ENCODE measurements at places on chromosomes 6 and 20. TPM values are rescaled to one million over a fixed set of nuclear protein-coding genes. Genes with fewer than 3 reads are reported as not detected.

DNA sequence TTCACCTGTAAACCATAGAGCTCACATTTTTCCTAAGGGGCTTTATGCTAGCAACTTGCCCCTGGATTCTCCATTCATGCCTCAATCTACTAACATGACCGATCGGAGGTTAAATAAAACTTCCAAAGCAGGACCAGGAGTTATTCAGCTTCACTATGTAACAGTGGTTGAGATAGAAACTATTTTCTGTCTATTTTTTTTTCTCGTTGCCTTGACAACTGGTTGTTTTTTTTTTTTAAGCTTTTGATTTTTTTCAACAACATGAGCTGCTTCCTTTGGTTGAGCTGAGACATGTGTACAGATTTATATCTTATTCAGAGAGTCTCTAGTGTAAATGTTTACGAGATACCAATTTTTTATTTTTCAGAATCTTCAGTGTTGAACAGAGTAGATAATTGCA, 85.7 kb downstream of the SHLD1 start:
- no peak for DNase-seq

DNA sequence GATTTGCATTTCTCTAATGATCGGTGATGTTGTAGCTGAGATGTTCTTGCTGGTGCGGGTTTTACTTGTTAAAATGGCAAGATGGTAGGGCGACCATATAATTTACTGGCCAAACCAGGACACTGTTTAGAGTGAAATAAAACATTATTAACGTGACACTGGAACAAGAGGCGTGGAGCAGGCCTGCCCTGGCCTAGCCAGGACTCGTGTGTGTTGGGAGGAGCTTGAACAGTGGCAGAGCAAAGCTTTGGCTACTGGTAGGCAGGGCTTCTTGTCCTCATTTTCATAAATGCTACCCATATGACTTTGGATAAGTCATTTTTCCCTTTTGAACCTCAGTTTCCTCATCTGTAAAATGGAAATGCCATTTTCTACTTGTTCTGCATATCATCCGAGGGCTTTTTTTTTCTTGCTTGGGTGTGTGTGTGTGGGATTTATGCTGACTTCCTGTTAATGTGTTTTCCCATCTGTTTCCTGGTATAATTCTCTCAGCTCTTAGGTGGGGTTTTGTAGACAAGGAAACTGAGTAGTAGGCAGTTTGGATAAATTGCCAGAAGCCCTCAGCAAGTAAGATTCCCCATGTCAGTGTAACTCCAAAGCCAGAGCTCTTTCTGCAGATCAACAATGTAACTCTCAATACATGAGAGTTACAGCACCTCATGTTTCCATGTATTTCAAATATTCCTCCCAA, 81.7 kb downstream of the TOX2 start:
- DNase-seq = no peak

DNA sequence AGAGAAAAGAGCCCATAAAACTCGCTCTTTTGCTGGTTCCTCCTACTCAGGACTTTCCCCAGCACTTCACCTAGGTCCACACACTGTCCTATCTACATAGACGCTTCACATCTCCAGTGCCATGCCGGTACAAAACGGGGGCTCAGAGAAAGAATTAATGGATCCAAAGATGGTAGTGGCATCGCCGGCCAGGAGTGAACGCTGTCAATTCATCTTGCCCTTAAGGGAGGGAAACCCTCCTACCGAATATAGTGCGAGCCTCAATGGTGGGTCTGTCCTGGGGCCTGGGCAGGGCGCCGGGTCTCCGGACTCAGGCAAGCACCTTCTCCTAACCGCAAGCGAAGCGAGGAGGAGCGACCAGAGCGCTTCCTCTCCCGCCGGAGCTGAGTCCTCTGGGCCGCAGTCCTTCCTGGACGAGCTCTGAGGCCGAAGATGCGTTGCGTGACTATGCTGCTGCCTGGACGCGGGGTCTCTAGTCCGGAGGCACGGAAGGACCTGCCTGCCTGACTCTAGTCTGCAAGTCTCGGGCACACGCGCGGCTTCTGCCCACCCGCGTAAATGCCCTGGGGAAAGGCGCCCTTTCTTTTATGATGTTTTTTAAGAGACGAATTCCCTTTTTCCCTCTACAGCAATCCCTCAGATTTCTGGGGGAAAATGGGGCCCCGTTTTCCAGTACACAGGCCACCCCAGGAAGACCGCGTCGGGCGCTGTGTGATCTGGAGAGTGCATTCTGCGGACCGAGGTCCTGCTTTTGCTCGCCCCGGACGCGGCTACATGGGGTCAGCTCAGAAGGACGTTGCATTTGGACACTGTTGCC, 100.1 kb upstream of the PRDM1 start:
- DNase-seq = peak; percentile 22

DNA sequence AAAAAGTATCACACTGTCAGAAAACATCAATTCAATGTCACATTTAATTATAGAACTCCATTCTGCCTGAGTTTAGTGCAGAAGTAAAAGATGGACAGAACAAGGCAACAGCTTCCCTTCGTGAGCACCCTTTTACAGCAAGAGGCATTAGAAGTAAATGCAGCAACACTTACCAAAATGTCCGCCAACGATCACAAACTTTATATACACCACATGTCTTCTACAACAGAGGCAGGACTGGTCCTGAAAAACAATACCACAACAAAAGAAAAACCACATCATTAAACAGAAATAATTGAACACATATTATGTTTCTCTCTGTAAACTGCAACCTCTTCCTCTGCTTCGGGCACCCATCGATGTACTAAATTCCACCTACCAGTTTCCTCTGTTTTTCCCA, 92.9 kb downstream of the FYN start:
- DNase-seq = no peak

Gene RSPH9
- not detected for total RNA-seq

GRCh38 chr6:116059713-116060571, 749 bp downstream of the FRK start:
- no peak for DNase-seq

DNA sequence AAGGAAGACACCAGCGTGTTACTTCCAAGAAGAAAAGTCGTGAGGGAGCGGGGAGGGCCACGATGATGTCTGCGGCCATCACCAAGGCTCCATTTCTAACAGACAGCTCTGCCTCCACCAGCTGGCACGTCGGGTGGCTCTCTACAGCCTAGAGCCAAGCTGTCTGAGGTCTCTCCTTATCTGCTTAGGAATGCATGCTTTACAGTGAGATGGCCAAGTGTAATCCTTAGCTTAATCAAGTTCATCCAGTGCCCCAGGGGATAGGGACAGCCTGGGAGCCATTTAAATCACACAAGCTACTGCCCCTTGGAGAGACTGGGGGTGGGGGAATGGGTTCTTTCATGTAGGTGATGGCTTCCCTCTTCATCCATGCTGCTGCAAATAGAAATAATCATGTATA, 213.8 kb upstream of the CST7 start:
- no peak for DNase-seq

- no peak for DNase-seq
These were observed 5.5 kb upstream of the CD40 start for GRCh38 chr20:46112430-46113112.

Gene C20orf204
- total RNA-seq = 3.3 TPM

DNA sequence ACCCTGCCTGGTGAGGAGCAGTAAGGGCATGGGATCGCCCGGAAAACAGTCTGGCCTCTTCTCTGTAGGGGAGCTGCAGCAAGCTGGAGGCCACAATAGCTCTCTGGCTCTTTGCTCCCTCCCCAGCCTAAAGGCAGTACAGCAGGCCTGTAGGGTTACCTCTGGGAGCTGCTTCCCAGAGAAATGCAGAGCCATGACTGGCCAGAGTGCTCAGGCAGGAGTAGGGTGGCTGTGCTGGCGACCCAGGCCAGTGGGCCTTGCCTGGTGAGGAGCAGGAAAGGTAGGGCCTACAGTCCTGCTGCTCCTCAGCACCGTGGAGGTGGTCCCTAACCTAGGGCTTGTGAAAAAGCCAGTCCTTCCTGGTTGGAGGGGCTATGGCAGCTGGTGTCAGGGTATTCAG, 129.9 kb upstream of the CHD6 start:
- DNase-seq = no peak

DNA sequence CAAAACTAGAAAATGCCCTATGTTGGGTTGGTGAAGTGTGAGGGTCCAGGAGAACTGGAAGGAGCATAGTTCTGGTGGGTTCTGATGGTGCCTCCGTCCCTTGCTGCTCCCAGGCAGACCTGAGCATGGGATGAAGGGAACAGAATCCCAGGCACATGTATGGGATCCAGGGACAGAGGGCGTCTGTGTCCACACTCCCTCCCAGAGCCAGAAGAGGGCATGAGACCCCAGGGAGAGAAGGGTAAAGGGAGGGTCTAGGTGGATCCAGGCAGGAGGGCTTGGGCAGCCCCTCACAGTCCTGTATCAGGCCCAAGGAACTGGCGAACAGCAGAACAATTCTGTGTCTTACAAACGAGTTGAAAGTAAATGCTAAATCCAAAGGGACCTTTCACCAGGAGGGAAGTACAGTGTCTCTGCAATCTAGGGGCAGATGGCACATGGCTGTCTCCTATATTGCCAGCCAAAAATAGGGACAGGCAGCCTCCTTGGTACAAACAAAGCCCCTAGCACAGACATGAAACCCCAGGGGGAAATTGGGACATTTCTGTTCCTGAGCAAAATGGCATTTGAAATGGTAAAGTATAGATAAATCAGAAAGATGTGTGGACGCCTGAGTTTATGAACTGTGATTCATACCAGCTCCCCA, 2.5 kb upstream of the BPIFA1 start:
- DNase-seq = no peak

DNA sequence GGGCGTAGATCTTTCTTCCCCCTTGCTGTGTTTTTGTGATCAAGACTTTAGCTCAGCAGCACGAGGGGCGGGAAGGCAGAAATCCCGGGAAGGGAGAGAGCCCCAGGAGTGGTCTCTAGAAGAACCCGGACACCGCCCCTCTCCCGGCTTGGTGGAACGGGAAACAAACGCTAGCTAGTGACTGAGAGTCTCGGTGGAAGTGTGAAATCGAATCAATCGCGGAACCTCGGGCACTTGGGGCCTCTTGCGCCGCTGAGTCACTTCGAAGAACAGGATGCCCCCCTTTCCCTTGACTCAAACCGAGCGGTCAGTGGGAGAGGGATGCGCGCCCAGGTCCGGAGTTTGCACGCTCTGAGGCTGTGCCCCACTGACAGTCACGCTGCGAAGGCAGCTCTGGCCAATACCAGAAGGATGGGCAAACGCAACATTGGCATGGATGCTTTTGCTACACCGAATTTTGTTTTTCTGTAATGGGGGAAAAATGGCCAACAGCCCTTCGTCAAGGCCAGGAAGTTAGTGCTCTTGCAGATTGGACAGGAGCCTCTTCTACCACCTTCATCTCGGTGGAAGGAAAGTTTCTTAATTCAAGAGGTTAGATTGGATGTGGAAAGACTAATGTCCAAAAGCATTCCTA, 1.6 kb upstream of the OLIG3 start:
- no peak for DNase-seq

DNA sequence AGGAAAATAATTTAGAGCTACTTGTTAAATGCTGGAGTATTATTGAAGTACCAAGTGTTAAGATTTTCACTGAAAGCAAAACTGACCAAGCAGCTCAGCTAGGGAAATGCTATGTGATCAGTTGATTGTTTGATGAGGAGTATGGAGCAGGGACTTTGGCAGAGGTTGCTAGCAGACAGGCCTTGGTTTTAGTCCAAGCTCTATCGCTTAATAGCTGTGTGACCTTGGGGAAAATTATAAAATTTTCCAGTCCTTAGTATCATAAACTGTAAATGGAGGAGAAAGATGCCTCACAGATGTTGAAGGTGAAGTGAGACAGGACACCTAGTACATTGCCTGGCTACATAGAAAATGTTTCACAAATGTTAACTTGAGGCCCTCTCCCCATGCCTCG, 136.6 kb downstream of the MTHFD1L start:
- DNase-seq = no peak

Gene TRDN
- total RNA-seq = not detected

- DNase-seq = no peak
These were observed 190.9 kb downstream of the OTOR start for GRCh38 chr20:16939051-16939450.

GRCh38 chr6:119517428-119517827, 167.9 kb upstream of the MAN1A1 start:
- DNase-seq = no peak

DNA sequence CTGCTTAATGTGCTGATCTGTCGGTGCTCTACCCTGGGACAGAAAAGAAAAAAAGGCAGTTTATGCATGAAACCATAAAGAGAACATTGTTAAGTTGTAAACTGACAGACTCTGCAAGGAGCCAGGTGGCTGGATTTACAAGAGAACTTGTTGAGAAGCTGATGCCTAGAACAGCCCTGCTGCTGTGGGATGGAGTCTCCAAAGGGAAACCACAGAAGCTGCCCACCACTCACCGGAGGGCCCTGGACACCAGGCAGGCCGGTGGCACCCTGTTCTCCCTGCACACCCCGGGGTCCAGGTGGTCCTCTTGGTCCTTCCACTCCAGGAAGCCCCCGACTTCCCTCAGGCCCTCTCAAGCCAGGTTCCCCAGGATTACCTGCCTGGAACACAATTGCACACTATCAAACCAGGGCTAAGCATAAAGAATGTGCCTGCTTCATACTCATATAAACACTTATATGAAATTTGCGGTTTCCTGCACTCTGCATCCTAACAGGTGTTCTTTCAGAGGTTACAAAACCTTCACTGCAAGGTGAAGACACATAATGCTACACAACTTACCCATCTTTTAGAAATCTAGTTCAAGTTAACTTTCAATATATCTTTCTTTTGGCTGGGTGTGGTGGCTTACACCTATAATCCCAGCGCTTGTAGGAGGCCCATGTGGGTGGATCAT, 68.2 kb downstream of the COL9A1 start:
- DNase-seq = no peak

DNA sequence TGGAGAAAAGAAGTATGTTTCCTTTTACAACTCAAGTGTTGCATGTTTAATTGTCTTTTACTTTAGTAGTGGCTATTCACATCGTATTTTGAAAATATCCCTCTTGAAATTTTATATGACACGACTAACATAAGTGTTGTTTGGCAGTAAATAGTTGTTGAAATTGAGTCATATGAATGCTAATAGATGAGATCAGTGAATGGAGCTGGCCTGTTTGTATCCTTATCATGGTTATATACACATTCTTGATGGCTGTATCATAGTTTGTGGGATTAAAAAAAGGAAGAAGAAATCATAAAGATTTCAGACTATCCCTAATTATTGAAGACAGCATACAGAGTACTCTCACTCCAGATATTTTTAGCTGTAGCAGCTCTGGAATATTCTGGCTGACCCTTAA, 8.2 kb upstream of the RAE1 start:
- no peak for DNase-seq

Gene CAPN11
- 1.2 TPM for total RNA-seq

DNA sequence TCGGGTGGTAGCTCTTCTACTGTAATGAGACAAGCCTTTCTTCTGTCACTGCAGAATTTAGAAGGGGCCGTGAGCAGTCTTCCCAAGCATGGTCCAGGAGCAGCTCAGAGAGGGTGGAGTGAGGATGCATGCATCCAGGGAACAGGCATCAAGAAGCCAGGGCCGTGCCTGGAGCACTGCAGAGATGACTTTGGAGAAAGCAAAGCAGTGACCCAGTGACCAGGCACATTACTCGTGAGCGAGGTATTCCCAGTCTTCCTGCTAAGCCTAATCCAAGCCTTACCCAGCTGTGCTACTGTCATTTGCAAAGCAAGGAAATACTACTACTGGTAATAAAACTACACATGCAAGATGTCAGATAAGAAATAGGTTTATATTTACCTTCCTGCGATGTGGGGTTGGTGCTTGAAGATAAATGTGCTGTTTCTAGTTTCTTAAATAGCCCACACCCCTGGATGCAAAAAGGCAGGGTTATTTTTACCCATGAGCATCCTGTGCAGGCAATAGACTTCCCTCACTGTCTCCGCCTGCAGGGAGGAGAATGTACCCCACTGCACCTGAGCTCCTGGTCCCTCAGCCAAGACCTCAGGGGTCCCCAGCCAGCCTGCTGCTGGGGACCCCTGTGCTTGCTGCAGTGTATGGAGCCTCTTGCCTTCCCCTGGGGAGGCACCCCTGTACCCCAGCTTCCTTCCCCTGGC, 62.9 kb downstream of the SSR1 start:
- DNase-seq = no peak

Gene SLC26A8
- not detected for total RNA-seq
